ENCODE measurements at places on chromosomes 4 and X.

- no peak for DNase-seq
These were observed 5.3 kb upstream of the OTC start for GRCh38 chrX:38347136-38347535.

DNA sequence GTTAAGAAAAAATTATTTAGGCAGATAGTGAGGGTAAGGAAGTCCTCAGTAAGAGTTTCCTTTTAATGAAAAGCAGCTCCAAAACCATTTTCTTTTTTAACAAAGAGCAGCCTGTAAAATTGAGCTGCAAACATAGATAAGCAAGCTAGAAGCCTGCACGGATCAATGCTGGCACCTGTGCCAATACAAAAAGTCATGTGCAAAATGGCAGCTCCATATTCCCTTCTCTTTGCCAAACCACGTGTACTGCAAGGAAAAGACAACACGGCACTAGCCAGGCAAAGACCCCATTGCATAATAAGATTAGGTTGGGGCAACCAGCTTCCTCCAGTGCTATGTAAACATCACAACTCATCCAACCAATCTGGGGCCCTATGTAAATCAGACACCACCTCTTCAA is 268.4 kb upstream of the INTU start:
- DNase-seq = no peak

DNA sequence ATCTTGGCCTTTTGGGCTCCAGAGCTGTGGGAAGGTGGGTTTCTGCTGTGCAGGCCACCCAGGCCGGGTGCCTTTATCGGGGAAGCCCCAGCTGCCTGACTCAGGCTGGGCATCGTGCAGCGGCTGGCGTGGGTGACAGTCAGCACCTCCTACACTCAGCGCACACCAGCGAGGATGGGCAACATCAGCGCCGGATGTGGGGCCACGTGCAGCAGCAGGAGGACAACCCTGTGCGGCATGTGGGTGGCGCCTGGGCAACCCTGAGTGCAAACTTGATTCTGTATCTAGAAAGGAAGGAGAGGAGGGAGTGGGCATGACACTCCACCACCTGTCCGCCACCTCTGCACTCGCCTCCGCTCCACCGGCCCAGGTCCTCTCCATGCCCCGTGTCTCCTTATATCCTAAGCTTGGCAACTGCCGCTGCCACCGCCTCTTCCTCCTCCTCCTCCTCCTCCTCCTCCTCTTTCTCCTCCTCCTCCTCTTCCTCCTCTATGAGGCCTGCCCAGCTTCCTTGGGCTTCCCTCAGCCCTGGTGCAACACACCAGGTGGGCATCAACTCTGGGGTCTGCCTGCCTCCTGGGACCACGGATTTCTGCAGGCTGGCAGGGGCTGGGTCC is 107.4 kb upstream of the AFAP1 start:
- peak; percentile 15 for DNase-seq

DNA sequence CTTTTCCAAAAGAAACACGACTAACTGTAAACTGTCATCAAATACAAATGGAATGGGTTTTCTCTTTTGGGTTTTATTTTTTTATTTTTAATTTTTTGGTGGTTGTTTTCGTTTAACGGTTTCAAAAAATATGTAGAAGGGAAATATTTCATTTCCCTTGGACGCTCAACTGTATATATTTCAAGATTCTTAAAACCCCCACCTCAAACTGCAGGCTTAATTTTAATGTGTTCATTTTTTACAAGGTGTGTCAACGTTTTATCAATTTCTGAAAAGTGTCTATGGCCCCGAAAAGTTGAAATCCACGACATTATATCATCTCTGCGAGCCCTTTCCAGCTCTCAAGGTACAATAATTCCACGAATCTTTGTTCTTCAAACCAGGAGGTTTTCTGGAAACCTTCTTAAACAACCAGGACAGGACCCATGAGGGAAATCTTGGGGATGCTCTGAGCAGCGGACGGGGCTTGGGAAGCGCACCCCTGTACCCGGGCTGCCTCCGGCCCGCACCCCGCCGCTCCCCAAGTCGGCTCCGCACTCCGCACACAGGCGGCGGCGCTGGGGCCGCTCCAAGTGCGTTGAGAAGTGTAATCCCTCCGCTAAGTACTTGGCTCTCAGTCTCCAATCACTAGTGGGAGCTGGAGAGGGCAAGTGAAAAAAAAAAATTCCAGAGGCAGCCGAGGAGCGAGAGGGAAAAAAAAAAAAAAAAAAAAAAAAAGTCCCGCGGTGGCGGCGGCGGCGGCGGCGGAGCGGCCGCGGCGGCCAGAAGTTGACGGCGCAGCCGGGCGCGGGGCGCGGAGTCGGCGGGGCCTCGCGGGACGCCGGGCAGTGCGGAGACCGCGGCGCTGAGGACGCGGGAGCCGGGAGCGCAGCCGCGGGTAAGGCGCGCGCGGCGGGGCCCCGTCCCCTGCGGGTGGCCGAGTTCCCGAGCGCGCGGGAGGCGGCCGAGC is at the start of gene BMPR1B:
Gene BMPR1B (plus strand): TSS at position 764 of the 949 bp plus-strand sequence. CDS start 346,470 bp downstream, outside the sequence.
- no peak for DNase-seq

DNA sequence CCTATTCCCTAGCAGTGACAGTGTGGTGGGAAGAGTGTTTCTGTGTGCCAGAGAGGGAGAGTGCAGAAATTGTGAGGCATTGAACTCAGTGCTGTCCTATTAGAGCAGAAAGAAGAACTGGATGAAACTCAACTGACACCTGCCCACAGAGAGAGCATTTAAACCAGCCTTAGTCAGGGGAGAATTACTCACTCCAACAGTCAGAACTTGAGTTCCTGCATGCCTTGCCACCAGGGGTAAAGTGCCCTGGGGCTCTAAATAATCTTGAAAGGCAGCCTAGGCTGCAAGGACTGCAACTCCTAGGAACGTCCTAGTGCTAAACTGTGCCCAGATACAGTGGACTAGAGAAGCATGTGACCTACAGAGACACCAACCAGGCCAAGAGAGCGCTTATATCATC is 12.8 kb downstream of the CYSLTR1 start:
- DNase-seq = no peak

DNA sequence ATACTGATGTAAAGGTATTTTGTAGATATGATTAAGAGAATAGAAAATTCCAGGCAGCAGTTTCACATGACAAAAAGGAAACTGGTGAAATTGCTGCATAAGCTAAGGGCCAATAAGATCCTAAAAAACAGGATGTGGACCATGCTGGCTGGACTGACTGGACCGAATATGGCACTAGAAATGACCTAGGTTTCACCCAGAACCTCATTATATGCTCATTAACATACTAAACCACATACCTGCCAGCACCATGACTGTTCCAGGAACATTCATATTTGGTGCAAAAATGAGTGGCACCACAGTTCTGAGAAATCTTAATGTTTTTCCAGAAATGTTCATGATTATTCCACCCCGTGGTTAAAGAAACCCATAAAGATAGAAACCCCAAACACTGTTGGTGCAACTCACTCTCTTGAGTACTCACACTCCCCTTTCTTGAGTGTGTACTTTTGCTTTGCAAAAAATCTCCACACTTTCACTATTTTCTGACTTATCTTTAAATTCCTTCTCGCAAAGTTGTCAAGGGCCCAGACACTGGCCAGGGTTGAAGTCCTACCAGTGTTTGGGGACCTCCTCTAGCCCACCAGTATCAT is 74.0 kb downstream of the FANCB start:
- DNase-seq = no peak

DNA sequence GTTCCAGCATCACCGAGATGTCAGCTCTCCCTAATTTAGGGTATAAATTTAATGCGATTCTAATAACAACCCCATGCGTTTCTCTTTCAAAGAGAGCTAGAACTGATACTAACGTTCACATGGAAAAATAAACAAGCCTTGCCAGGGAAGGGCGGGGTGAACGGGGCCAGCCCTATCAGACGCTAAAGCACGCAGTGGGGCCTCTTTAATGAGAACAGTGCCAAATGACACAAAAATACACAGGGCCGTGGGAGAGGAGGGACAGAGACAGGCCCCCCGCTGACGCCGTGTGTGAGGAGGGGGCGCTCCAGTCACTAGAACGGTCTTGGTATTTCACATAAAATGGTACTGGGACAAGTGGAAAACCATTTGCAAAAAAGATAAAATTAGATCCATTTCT is 21.3 kb upstream of the ADRA2C start:
- no peak for DNase-seq

- DNase-seq = no peak
These were observed 795.8 kb upstream of the IGFBP7 start for GRCh38 chr4:57905965-57906364.

DNA sequence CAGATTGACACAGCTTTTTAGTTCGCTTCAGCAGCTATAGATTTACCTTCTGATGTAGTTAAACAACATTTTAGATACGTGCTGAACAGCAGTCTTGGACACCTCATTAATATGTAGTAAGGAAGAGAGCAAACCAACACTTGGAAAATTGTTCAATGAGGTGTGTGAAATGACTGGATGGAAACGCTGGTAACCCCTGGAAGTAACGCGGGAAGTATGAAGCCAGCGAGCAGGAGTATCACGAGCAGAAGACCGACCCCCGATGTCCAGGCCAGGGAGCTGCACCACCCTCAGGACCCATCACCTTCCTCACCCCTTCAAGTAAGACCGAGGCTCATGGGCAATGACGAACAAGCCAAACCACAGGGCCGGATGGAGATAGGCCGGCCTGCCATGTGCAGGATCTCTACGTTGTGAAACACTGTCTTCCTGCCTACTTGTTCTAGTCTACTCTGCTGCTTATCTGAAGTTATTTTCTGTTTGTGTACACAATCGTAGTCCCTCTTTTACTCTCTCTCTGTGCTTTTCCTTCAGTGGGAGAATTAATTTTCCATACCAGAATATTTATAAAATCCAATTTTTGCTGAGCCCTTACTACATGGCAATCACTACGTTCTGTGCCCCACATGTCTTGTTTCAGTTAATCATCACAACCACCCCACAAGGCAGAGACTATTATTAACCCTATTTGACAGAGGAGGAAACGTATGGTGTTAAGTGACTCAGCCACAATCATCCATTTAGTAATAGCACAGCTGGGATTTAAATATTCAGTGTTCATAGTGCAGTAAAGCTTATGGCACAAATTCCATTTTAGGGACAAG is 221.7 kb downstream of the APBB2 start:
- no peak for DNase-seq

DNA sequence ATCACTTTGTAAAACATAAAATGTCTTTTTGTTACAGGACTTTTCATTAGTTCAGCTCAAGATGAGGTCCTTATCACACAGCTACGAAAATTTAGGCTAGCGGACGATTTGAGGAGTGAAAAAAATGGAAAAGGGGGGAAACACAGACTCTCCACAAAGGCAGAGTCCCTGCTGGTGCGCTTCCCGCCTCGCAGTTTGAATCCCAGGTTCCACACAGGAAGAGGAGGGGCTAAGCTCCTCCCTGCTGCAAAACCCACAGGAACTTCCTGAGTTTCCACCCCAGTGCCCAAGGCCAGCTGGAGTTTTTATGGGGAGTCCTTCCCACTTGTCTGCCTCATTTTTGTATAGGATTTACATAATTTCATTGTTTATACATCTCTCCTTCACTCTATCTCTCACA is 11.2 kb downstream of the ADAM29 start:
- no peak for DNase-seq

DNA sequence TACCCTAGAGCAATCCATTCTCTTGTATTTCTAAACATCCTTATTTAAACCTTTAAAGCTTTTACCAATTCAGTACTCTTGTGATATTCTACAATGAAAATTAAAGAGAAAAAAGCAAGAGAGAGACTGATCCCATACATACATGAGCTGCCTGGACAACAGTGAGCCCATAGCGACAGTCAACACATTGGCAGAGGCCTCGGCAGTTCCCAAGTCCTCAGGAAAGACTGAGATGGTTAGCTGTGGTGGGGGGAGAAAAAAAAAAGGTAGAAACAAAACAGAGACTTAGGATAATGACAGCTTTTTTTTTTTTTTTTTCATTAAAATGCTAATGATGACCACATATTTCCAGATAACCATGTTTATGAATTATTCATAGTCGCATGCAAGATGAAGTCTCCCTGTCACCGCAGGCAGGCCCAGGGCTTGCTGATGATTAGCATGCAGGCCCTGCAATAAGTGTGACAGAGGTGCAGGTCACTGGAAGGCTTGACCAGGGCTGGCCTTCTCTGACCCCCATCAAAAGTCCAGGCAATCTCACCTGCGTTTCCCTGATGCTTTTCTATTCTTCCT is 148.8 kb downstream of the APBB2 start:
- no peak for DNase-seq

- no peak for DNase-seq
These were observed 87.9 kb downstream of the YIPF7 start for GRCh38 chr4:44563496-44563895.

GRCh38 chr4:91997045-91997444 is 306.7 kb upstream of the GRID2 start:
- DNase-seq = no peak

DNA sequence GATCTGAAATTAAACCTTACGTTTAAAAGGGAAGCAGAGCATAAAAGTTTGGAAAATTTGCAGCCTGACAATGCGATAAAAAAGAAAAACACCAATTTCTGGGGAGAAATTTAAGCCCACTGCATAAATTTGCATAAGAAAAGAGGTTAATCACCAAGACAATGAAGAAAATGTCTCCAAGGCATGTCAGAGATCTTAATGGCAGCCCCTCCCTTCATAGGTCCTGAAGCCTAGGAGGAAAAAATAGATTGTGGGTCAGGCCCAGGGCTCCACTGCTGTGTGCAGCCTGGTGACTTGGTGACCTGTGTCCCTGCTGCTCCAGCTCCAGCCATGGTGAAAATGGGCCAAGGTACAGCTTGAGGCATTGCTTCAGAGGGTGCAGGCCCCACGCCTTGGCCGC is 264.0 kb upstream of the CT83 start:
- DNase-seq = no peak

GRCh38 chr4:26082565-26082964 is 168.5 kb downstream of the SMIM20 start:
- no peak for DNase-seq

- no peak for DNase-seq
These were observed at the start of gene CHRDL1 for GRCh38 chrX:110795645-110796406. CHRDL1 (minus strand) TSS chrX:110795817; CDS start chrX:110792181, 3,636 bp downstream.

DNA sequence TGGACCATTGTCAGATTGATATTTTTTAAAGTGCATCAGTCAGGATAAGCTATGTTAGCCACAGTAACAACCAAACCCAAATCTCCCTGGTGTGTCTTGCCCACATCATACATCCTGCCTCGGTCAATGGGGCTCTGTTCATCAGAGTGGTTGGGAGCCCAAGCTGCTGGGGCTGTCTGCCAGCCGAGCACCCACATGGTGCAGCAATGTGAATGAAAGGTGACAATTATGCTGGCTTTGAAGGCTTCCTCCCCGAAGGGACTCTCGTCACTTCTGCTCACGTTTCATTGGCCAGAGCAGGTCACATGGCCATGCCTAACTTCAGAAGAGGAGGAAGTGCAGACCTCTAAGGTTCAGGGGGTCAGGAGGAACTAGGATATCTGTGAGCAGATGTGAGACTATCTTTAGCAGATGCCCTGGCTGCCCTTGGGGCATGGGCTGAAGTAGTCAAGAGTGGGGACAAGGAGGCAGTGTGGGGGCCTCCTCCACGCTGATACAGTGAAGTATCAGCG is 1.3 kb upstream of the JAKMIP1 start:
- DNase-seq = no peak

- no peak for DNase-seq
These were observed 35.3 kb upstream of the PTPN13 start for GRCh38 chr4:86558797-86559196.

DNA sequence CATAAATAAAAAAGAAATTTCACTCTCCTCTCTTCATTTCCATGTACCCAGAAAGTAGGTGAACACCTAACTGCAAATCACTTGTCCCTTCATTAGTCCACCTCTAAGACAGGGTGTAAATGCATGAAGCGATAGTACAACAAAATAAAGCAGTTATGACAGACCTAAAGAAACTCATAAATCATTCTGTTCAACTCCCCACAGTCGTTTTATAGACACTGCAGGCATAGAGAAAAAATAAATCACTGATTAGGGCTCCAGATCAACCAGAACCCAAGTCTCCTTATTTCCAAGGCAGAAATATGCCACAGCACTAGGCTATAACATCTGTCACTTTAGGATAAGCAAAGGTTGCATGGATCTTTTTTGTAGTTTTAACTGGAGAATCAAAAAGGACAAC is 3.0 kb downstream of the RASGEF1B start:
- DNase-seq = no peak

All from stimulated activated CD8-positive, alpha-beta memory T cell treated with anti-CD3 and anti-CD28 coated beads, Interleukin-12 subunit alpha, Interleukin-12 subunit beta, amount 100 ng/mL, for 4 hours (primary cell).